ENCODE measurements at places on chromosomes 7 and 10. TPM values are rescaled to one million over a fixed set of nuclear protein-coding genes. Genes with fewer than 3 reads are reported as not detected.

Gene HTR5A
- total RNA-seq: not detected

DNA sequence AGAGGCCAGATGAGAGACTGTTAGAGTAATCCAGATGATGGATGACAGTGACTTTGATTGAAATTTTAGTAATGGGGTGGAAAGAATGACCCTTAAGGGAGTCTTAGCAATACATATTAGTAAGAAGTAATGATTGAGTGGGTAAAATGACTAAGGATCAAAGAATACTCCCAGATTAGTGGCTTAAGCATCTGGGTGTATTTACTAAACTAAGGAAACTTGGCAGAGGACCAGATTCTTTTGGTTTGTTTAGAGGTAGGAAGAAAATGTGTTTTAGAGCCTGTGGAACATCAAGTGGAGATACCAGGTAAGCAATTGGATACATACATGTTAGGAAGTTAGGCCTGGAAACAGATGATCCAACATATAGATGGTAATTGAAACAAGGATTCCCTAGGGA, 58.8 kb upstream of the ADRA2A start:
- H3K27me3 ChIP-seq: no peaks in the 10 kb centered on the region
- DNase-seq: no peak
- no peaks in the 10 kb centered on the region for H3K4me1 ChIP-seq
- no peaks in the 10 kb centered on the region for H3K36me3 ChIP-seq

Gene ZNF25
- total RNA-seq: 9.1 TPM

Gene HELLS
- total RNA-seq: 3.0 TPM
